ENCODE measurements at places on chromosomes 16 and 17.

DNA sequence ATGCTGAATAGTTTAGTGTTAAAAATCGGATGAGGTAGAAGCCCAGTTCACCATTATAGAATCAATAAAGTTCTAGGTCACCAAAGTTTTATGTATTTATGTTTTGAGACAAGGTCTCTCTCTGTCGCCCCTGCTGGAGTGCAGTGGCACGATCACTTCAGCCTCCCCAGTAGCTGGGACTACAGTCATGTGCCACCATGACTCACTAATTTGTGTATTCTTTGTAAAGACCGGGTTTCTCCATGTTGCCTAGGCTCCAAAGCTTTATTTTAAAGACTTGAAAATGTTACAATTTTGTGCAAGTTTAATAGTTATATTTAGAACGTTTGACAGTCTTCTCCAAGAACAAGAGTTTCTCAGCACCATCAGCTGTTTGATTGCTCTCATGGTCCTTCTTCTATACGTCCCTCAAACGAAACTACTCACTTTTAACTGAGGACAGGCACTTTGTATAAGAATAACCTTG lies 32.1 kb downstream of the NDE1 start:
- peak; percentile 5 for DNase-seq

DNA sequence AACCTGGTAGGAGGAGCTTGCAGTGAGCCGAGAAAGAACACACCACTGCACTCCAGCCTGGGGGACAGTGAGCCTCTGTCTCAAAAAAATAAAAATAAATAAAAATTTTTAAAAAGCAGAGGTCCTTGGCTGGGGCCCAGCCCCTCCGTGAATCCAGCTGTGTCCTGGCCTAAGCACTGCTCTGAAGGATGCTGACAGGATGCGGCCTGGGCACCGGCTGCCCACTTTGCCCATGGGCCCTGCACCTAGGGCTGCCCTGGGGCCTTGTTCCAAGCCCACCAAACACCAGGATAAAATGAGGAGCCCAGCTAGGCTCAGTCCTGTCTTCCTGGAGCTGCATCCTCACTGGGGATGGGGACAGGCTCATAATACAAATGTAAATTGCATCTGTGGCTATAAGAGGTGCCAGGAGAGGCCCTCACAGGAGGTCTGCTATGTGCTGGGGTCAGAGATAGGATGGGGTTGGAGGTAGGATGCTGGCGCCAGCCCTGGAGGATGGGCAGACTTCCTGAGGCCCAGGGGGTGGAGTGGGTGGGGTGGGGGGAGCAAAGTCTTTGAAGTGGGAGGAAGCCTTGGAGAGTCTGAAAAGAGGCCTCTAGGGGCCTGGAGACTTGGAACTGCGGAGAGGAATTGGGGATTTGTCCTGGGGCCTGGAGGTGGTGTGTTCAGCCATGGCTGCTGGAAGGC lies 6.2 kb downstream of the C16orf89 start:
- no peak for DNase-seq

DNA sequence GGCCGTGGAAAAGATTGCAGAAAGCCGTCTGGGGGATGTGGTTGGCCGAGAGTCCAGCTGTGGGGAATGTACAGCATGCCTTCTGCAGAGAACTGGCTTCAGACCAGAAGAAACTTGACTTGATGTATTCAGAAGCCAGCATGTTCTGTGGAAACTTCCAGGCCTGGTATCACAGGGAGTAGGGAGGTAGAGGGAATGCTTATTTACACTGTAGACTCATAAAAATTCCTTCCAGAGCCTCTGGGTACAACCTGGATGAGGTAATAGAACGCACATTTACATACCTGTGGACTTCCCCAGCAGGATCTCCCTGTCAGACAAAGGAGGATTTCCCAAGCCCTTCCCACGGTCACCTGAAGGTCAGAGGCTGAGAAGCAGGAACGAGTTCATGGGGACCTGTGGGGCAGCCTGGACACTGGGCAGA lies 11.8 kb upstream of the GAS7 start:
- DNase-seq, result no peak

- no peak for DNase-seq
Measured at GRCh38 chr17:7862692-7863437, 5.1 kb downstream of the CYB5D1 start.

DNA sequence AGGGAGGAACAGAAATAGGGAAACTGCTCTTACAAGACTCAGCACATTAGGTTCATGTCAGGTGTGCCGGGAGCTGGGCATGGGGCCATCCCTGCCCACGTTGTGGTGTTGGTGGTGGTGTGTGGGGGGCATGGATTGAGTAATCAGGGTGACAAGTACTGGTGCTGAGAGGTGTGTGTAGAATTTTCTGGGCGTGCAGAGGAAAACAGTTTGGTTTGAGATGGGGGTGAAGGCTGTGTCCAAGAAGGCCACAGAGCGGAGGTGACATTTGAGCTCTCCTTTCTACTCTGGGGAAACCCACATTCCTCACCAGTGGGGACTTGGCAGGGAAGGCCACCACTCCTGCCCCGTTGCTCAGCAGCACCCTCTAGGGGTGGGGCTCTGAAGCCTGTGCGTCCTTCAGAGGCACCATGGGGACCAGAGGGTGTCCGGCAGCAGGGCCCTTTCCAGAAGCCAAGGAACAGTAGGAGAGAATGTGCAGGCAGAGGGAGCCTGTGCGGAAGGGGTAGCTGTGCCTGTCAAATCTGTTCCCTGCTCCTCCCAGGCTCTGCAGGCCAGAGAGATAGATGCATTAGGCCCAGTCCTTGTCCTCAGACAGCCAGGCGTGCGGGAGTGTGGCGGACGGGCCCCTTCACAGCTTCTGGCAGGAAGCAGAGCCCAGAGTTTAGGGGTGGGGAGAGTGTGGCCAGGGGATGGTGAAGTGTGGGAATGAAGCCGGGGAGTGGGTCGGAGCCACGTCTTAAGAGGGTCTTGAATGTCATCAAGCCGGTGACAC lies 48.7 kb upstream of the GSE1 start:
- no peak for DNase-seq

DNA sequence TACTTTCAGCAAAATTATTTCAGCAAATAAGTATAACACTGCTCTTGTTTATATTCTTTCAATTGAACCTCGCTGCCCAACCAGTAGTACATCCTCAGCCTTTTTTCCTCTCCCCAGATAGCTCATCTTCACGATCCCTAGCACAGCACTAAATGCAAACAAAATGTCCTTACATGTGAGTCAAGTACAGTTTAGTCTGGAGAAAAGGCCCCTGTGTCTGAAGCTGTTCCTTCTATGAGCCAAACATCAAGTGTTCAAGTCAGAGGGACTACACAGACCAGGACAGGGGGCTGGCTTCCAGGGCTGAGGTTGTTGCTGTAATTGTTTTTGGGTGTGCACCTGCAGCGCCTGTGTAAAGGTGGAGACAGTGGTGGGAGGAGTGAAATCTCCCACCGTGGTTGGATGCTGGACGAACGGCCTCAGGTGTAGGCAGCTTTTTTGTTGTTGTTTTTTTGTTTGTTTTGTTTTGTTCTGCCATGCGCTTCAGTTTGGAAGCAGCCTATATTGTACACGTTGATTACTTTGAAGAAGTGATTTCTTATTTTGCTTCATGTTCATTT lies 147.1 kb downstream of the PRKCA start:
- no peak for DNase-seq

- no peak for DNase-seq
Measured at GRCh38 chr16:7602291-7602950, 269.8 kb downstream of the RBFOX1 start.

Data from stimulated activated CD4-positive, alpha-beta T cell treated with anti-CD3 and anti-CD28 coated beads, Interleukin-1b, Interleukin-23, amount 100 ng/mL, for 1 hour (primary cell).